ENCODE measurements at places on chromosomes 16 and 17.

- DNase-seq: no peak
These were observed 10.6 kb downstream of the CNGB1 start for GRCh38 chr16:57960310-57960709.

DNA sequence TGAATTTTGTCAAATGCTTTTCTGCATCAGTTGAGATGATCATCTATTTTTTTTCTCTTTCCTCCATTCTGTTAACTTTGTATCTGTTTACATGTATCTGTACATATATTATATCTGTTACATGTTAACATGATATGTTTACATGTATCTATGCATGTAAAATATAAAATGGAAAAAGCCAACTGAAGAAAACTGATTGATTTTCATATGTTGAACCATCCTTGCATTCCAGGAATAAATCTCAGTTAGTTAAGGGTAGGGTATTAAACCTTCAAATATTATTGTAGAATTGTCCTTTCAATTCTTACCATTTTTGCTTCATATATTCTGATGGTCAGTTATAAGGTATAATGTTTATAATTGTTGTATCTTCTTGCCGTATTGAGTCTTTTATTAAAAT is 336.1 kb downstream of the ZFHX3 start:
- DNase-seq: no peak

DNA sequence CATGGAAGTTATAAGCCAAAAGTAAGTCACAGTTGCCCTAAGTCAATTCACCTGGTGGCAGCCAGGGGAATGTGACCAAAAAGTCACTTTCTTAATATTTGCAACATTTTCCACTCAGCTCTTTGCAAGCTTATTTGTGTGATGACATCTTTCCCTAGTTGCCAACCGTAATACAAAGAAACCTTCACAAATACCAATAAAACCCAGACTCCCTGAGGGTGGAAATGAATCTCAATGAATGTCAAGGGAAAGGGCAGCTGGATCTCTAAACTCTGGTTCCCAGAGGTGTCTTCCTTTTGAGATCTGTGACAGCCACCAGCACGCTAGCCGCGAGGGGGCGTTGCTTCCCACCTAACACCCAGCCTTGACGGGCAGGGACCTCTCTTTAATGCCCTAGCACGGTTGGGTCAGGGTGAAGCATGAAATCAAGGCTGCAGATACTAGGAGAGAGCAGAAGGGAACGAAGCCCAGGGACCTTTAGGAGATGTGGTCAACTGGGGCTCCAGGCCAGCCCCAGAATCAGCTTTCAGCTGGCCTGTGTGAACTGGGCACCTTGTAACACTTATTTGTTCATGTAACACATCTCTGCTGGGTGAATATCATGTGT is 82.2 kb downstream of the CMC2 start:
- DNase-seq: no peak

DNA sequence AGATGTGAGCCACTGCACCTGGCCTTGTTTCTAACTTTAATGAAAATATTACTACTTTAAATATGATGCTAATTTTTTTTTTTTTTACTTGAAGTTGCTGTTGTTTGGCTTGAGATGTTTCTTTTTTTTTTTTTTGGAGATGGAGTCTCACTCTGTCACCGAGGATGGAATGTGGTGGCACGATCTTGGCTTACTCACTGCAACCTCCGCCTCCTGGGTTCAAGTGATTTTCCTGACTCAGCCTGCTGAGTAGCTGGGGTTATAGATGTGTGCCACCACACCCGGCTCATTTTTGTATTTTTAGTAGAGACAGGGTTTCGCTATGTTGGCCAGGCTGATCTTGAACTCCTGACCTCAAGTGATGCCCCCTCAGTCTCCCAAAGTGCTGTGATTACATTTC is 23.6 kb downstream of the IGSF6 start:
- no peak for DNase-seq

- DNase-seq: no peak
These were observed 16.8 kb upstream of the DRG2 start for GRCh38 chr17:18070861-18071340.

- no peak for DNase-seq
These were observed 28.7 kb upstream of the MED9 start for GRCh38 chr17:17448076-17448475.

DNA sequence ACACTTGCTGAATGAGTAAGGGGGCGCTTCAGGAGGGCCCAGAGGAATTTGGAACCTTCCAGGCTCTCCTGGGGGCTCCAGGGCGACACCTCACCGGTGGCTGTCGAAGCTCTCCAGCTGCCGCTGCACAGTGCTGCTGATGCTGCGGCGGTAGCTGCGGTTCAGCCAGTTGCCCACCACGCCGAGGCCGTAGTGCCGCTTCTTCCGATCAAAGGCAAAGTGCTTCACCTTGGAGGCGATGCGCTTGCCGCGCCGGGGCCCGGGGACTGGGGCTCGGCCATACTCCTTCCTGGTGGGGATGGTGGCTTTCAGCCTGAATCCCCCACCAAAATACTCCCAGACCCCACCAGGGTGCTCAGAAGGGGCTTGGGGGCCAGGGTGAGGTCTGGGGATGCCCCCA is 9.3 kb downstream of the AANAT start:
- DNase-seq: no peak
